ENCODE measurements at places on chromosomes 2 and 18.

DNA sequence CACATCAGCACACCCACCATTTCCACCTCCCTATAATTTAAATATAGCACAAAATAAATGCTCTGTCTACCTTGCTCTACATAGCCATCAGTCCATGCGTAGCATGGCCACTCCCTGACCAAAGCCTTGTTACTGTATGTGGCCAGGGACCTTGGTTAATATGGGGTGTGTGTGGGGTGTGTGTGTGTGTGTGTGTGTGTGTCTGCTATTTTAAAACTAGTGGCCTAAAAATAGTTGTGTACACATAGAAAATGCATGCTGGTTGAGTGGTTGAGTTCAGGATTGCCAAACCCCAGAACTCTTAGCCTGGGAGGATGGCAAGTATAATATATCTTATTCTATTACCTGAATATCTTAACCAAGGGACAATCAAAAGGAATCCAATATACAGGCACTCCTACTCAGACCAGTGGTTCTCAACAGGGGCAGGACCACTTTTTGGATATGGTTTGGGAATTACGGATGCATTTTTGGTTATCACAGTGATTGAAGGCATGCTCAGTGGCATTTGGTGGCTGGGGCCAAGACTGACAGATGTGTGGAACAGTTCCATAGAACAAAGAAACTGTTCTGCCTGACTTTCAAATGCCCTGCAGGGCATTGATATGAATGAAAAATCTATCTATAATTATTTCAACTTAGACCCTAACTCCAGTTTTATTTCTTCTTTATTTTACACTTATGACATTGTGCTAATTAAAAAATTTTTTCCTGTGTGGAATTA lies 72.3 kb upstream of the PSME4 start:
- no peak for DNase-seq

- DNase-seq, result no peak
Measured at GRCh38 chr2:8679567-8679826, 2.4 kb upstream of the ID2 start.

DNA sequence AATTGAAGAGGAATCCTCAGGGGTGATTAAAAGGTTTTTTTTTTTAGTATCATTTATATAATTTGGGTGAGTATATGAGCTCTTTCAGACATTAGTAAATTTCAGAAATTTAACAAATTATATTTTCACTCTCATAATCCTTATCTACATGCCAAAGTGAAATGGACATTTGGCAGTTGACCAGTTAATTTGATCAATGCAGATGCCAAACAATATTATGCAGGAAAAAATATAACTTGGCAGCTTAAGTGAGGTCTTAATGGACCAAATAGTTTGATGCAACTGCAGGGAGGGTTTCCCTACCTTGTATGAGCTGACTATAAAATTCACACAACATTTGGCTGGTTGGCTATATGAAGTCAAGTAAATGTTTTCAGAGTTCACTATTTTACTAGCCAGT lies 185.2 kb downstream of the CCDC102B start:
- DNase-seq, result no peak

- DNase-seq, result no peak
Measured at GRCh38 chr2:3243804-3244203, 133.8 kb downstream of the EIPR1 start.

DNA sequence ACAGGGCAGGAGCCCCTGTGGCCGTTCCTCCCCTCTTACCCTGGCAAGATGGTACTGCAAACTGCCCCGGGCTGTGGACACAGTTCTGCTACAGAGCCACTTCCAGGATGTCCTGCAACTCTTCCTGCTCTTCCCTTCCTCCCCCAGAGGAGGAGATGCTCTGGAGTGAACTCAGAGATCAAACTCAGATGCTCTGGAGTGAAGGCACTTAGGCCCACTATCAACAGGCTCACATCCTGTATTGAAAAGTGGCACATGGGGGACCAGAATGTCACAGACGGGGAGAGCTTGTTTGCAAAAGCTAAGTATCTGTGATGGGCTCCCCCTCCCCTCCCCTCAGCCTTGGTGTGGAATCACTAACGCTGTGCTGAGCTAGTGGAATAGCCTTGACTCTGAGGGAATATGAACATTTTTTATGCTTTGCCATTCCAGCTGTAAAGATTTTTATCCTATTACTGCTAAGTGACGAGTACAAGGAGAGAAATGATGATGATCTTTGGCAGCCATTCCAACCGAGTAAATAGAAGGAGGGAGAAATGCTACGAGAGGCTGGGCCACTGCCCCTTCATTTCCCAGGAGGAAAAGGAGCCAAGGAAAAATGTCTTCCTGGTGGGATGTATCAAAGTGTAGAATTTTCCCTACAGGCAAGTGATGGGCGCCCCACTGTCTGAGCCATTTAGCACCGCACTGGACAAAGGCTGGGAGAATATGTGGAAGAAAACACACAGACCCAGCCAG lies 152.6 kb downstream of the GALNT14 start:
- DNase-seq, result no peak

DNA sequence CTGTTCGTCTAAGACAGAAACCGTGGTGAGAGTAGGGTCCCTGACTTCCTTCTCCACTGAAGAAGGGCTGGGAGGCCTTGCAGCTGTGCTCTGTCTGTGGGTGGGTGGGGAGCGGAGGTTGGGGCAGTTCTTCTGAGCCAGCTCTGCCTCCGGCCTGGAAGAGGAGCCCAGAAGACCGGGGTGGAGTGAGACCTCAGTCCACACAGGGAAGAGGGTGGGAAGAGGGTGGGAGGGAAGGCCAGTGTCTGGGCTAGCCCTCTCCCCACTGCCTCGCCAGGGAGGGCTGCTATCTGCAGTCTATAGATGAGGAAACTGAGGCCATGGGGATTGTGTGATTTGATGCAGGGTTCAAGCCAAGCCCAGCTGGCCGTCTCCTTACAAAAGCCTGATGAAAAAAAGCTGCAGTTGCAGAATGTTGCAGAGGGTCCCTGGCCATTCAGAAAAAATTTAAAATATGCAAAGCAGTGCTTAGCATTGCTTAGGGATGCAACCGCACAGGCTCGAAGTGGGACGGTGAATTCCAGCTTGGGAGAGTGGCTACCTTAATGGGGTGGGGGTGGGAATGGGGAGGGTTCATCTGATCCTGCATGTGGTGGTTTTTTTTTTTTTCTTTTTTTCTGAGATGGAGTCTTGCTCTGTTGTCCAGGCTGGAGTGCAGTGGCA lies 181.6 kb upstream of the HS6ST1 start:
- DNase-seq, result peak; percentile 26

DNA sequence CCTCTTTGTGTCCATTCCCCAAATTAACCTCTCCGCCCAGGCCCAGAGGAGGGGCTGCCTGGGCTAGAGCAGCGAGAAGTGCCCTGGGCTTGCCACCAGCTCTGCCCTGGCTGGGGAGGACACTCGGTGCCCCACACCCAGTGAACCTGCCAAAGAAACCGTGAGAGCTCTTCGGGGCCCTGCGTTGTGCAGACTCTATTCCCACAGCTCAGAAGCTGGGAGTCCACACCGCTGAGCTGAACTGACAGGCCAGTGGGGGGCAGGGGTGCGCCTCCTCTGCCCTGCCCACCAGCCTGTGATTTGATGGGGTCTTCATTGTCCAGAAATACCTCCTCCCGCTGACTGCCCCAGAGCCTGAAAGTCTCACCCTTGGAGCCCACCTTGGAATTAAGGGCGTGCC lies 13.5 kb downstream of the KHK start:
- no peak for DNase-seq

- no peak for DNase-seq
Measured at GRCh38 chr2:231422056-231422455, 26.5 kb downstream of the B3GNT7 start.

DNA sequence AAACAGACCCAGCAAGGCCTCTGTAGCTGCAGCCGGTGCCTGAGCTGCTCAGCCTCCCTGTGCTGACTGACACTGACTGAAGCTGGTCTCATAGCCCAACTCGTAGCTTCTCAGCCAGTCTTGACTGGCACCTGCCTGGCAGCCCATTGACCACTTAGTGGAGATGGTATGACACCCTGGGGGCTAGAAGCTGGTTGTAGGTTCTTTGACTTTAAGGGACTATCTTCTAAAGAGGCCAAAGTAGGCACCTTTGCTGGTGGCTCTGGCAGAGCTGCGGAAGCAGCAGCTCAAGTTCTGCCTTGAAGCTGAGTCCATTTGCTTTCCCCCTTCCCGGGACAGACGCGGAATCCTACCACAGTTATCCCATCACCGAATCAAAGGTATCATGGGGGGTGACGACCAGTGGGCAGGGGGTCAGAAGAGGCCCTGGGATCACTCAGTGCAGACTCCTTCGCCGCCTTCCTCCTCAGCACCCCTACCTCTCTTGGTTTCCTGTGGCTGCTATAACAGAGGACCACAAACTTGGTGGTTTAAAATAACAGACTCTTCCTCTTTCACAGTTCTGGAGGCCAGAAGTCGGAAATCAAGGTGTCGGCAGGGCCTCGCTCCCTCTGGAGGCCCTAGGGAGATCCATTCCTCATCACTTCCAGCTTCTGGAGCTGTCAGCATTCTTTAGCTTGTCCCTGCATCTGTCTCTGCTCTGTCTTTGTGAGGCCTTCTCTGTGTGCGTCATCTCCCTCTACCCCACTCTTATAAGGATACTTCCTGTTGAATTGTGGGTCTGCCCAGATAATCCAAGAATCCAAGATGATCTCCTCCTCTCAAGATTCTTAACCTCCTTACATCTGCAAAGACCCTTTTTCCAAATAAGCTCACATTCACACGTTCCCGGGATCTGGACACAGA lies 13.7 kb upstream of the FOSL2 start:
- DNase-seq, result no peak

GRCh38 chr2:127448526-127448925 lies 30.3 kb downstream of the PROC start:
- DNase-seq, result peak; percentile 51

DNA sequence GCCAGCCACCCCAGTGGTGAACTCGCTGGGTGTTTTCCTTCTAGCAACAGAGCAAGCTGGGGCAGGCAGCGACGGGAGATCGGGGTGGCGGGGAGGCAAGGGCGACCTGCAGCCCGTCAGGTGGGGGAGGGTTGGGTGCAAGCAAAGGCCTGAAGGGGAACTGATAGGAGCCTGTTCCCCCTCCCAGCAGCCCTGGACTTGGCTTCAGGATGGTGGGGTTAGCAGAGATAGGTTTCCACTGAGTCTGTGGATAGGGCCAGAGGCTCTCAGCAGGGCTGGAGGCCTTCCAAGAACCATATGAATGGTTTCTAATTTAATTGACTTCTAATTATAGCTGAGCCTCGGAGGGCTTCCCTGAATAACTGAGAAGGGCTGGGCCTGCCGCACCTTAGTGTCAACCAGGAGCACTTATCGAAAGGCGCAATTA lies 55.3 kb downstream of the EDAR start:
- no peak for DNase-seq

- no peak for DNase-seq
Measured at GRCh38 chr18:76487782-76488181, 7.3 kb downstream of the ZNF516 start.

GRCh38 chr2:21282515-21282898 lies 158.7 kb downstream of the TDRD15 start:
- no peak for DNase-seq

DNA sequence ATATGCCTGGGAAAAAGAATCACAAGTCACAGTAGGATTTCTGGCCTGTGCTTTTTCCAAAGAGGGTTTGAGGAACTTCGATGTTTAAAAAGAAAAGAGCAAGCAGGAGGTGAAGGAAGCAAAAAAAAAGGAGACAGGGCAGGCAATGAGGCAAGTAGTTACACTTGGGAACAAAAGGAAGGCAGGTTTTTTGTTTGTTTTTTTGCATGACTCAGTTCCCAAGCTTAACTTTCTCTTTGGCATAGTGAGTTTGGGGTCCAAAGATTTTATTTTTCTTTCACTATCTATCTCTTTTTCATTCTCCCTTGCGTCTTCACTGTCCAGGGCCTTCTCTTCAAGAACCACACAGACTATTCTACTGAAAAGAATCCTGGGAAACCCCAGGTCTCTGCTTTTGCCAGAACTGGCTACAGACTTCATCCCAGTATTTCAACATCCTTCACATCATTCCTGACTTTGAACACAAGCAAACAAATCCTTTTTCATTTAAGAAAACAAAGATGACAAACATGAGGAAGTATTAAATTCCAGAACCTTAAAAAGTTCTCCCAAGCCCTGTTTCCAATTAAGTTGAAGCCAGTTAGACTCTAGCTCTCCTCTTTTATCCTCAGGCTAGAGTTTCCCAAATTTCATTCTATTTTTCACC lies 210.7 kb upstream of the RND3 start:
- DNase-seq, result peak; percentile 19

DNA sequence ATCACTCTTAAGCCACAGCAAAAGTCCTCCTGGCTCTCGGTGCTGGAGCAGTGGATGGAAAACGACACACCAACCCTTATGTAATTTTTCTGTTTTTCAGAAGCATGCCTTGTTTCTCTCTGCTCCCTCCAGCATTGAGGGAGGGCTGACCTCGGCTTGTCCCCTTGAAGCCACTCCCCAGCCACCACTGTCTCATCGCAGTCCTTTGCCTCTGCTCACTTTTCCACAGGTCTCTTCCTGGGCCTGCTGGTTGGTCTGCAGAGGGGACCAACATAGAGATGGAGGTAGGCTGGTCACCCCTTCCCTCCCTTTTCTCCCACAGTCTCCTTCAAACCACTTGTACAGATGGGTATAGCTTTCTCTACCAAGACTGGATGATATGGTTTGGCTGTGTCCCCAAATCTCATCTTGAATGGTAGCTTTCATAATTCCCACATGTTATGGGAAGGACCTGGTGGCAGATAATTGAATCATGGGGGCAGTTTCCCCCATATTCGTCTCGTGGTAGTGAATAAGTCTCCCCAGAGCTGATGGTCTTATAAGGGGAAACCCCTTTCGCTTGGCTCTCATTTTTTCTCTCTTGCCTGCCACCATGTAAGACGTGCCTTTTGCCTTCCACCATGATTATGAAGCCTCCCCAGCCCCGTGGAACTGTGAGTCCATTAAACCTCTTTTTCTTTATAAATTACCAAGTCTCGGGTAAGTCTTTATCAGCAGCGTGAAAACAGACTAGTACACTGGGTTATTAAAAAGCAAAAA lies 14.3 kb upstream of the RIOK3 start:
- no peak for DNase-seq

DNA sequence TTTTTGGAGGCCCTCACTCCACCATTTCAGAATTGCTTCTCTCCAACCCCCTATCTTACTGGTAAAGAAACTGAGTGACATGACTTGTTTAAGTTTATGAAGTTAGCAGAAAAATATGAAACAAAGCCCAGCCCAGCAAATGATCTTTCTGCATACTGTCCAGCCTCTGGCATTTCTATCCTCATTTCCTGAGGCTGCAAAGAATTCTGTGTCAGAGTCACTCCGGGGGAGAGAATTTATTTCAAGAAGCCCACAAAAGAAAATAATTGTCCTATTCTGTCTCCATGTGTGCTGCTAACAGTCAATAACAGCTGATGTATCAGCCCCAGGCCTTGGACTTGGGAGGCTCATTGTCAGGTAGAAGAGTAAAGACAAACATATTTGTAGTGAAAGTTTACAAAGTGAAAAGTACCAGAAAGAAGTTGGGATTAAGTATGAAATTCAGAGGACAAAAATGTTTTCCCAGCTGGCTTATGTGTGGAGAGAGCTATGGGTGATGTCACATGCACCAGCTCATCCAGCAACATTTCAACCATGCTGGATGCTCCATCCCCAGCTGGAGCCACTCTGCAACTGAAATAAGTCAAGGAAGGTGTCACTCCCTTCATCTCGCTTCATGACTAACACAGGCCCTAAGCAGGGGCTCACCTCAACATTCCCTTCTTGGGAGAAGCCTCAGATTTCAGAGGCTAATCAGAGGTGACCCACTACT lies 42.3 kb downstream of the TRABD2A start:
- DNase-seq, result no peak

Data from astrocyte of the hippocampus (primary cell).